ENCODE measurements at places on chromosomes 16 and 17. TPM values are rescaled to one million over a fixed set of nuclear protein-coding genes. Genes with fewer than 3 reads are reported as not detected.

CSH2 gene
- not detected for total RNA-seq

SYCE1L gene
- total RNA-seq = 0.48 TPM

TBC1D3G gene
- not detected for total RNA-seq

PIK3R6 gene
- 2.5 TPM for total RNA-seq

PDIA2 gene
- not detected for total RNA-seq

TNFSF13 gene
- total RNA-seq = 33.6 TPM

GCGR gene
- not detected for total RNA-seq

TBC1D3C gene
- not detected for total RNA-seq

ACSM2A gene
- total RNA-seq = not detected

GLP2R gene
- 3.7 TPM for total RNA-seq

CRYBA1 gene
- total RNA-seq = not detected

CNGB1 gene
- total RNA-seq = not detected

VMO1 gene
- 5.0 TPM for total RNA-seq
